ENCODE measurements at places on chromosomes 12 and 14.

DNA sequence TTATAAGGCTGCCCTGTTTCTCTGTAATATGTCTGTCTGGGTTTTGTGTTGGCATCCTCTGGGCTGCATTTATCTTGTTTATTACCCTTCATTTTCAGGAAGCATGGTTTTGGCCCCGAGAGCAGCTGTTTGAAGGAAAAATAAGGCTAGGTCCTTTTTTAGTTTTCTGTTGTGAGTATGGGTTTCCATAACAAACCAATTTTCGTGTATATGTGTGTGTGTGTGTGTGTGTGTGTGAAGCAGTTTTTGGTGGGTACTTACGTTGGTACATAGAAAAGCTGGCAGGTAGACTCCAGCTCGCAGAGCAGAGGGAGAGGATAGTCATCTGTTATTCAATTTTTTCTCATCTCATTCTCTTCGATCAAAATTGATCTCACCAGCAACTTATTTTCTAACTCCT lies 52.5 kb downstream of the MAPKAPK5 start:
- no peak for DNase-seq

GRCh38 chr14:101131451-101131916 lies 228.0 kb upstream of the RTL1 start:
- DNase-seq, result no peak

DNA sequence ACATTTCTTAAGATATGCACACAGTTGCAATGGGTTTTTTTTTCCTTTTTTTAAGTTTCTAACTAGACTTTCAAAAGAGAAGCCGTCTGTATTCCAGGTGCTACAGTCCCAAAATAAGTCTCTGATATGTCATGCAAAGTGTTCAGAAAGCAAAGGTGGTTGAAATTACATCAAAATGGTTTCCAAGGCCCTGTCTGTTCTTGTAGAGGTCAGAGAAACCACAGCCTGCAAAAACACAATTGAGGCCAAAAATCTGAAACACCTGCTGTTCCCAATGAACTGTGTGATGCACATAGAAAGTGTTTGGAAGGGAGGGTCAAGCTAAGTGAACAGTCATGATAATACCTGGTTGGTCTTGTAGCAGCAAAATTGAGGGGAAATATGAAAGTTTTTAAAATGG lies 91.0 kb downstream of the VRK1 start:
- DNase-seq, result no peak

DNA sequence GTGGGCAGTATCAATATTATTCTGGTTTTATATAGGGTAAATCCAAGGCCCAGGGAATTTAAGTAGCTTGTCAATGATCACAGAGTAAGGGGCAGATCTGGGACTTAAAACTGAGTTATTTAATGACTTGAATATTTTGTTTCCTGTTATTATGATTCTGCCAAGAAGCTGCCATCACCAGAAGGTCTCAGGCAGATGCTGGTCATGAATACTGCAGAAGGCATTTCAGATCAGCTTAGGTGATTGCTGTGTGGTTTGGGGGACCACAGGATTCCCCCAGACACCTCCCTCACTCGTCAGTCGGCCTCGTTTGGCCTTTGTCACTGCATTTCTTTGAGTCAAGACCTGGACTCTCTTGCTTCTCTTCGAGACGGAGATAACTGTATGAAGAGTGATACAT lies 47.7 kb upstream of the EVL start:
- DNase-seq, result no peak

- no peak for DNase-seq
Measured at GRCh38 chr12:82474181-82474797, 116.0 kb downstream of the METTL25 start.

DNA sequence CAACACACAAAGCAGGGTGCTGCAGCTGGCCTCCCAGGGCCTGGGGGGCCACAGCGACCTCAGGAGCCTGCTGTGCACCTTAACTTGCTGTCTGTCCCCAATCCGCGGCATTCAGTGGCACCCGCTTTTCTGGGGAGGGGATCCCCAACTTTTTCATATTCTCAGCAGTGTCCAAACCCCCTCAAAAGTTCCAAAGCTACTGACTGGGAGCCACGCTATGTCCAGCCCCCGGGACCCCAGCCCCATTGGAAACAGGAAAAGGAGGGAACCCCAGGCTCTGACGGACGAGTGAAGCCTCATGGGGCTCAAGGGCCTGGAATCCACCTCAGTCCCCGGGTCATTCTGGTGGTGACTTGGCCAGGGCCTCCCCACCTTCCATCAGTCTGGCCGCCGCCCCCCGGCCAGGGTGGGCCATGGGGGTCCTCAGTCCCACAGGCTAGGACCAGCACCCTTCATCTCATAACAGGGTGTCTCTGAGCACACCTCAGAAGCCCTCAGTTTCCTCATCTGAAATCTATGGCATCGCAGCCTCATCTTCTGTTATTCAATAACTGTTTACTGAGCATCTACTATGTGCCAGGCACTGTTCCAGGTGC lies 127.3 kb downstream of the NCOR2 start:
- DNase-seq, result no peak

DNA sequence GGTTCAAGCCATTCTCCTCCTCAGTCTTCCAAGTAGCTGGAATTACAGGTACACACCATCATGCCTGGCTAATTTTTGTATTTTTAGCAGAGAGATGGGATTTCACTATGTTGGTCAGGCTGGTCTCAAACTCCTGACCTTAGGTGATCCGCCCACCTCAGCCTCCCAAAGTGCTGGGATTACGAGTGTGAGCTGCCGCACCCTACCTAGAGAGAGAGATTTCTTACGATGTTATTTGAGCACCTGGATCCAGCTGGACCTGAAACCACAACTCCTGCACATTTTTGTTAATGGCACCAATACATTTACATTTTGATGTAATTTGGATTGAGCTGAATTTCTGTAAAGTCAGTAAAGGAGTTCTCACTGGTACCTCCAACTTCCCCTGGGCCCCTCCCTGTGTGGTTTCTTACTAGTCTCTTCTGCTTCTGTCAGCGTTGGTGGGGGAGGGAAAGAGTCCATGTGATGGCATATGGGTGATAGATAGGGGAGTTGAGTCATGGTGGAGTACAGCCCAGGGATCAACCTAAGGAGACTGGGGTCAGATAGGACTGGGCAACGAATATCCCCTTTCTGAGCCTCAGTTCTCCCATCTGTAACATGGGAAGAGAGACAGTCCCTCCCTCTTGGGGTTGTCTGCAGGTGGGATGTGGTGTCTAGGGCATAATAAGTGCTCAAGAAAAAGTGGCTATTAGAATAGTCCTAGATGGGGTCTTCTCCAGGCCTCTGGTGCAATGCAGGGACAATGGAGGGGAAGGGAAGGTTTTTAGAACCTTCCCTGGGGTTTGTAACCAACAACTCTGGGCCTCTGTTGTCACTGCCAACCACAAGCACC lies 83.3 kb upstream of the MED13L start:
- DNase-seq, result no peak

DNA sequence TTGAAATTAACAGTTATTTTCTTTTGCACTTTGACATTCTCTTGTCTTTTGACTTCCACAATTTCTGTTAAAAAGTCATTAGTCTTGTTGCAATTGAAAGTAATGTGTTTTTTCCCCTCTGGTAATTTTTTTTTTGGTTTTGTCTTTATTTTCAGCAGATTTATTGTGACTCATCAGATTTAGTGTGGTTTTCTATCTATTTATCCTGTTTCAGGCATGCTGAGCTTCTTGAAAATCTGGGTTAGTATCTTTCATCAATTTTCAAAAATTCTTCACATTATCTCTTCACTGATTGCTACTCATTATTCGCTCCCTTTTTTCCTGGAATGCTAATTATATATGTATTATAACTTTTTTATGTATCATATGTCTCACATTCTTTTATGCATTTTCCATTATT lies 15.3 kb upstream of the NTF3 start:
- DNase-seq, result no peak

- DNase-seq, result no peak
Measured at GRCh38 chr14:103628221-103628683, 759 bp upstream of the KLC1 start.

DNA sequence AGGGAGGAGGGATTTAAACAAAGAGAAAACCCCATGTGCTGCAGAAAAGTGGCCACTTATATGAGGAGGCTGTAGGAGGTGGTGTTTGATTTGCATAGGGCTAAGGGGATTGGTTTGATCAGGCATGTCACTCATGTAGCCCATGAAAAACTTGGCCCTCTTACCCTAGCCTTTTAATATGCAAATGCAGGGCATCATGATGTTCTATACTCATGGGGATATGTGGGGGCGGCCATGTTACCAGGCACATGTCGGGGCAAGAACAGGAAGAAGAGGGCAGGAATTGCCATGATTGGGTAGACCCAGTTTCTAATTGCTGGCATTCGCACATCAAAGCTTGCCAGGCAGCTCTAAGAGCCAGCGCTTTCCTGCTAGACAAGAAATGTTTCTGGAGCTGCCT lies 28.8 kb downstream of the KLRK1 start:
- no peak for DNase-seq

DNA sequence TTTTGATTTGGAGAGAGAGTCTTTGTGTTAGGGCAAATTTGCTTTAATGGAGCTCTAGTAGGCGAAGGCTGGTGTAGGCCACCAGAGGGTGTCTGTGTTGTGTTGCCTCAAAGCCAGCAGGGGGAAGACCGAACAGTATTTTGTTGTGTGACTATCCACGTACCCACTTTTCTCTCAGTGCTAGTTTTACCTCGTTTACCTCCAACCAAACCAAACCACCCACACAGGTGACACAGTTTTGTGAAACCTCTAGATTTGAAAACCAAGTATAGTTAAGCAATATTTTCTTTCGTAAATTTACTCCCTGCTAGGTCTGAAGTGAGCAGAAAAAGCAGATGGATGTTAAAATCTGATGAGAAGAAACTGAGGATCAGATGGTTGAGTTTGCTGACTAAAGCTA lies 36.3 kb upstream of the NPFF start:
- DNase-seq, result peak; percentile 1

DNA sequence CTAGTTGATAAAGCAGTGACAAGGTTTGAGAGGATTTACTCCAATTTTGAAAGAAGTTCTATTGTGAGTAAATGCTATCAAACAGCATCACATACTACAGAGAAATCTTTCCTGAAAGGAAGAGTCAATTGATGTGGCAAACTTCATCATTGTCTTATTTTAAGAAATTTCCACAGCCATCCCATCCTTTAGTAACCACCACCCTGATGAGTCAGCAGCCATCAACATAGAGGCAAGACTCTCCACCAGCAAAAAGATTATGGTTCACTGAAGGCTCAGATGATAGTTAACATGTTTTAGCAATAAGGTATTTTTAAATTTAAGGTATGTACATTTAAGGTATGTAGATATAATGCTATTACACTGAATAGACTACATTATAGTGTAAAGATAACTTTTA lies 122.1 kb upstream of the ARHGAP5 start:
- no peak for DNase-seq

GRCh38 chr12:4015225-4016091 lies 142.3 kb upstream of the PARP11 start:
- DNase-seq, result no peak

DNA sequence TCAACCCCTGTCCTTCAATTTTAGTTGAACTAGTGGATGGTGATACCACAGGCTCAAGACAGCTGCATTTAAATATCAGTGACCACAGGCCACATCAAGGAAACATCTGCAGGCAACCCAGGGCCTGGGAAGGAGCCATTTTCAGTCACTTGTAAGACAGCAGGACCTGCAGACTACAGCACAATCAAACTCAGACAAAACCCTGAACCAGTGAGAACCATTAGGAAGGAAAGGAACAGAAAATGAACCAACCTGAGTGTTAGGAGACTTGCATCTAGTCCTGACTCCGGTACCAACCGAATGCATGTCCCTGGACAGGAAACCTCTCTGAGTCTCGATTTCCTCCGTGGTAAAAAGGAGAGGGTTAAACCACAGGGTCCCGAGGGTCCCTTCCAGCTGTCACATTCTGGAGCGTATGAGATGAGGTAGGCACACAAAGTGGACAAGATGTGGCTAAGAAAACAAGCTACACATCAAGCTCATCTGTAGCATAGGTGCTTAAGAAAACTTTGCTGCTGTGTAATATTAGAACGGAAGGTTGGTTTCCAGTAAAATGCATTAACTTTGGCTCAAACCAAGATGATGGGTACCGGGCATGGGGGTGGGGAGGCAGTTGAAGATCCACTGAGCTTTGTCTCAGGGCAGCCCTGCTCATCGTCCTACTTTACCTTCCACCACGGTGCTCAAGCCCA lies 1.6 kb upstream of the CDKN1B start:
- no peak for DNase-seq

GRCh38 chr12:105485321-105485910 lies 154.9 kb downstream of the C12orf75 start:
- no peak for DNase-seq

DNA sequence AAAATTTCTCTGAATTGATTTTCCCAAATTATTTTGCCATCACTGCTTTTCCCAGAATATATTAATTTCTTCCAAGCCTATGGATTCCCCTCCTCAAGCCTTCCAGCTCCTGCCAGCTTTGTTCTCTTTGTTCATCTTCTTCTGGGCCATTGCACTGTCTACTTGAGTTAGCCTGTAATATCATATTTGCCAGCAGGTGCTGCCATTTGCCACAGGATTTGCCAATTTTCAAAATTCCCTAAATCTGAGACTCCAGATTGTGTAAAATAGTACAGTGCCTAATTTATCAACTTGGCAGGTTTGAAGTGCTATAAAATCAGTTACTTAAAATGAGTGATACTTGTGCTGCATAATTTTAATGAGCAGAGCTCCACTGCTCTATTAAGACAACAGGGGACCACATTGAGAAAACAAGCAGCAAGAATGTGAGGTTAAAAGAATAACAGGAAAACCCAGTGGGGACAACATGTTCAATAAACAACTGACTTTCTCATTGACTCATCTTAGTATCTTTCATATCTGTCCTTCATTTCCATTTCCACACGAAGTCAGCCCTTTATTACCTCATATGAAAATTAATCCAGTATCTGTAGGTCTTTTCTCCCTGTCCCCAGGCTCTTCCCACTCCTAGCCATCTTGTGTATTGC lies 84.6 kb upstream of the CCDC196 start:
- no peak for DNase-seq

DNA sequence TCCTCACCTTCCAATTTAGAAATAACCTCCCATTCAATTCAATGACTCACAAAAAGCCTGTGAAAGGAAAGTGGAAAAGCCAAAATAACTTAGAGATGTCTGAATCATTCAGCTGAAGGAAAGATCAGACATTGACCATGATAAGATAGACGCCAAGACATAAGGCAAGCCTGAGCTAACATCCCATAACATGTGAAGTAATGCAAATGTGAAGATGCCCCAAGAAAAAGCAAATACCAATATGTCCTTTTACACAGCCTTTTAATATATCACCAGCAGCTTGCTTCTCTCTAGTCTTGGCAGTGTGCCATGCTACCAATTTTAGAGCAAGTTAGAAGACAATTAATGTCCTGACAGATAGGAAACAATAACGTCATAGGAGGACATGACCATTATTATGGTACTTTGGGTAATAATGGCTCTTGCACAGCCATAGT lies 2.4 kb upstream of the NUMB start:
- no peak for DNase-seq

DNA sequence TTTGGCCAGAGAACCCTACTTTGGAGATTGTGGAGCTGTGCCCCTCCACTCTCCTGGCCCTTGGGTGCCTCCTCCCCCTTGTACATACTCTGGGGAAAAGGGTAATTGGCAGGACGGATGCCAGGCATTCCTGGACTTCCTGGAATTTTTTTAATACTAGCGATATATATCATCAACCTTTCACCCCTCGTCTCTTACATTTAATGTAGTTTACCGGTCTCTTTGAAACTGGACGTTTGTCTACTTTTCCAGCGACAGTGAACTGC lies 767 bp upstream of the CRY1 start:
- no peak for DNase-seq
